ENCODE measurements at places on chromosomes 4 and X.

- no peak for DNase-seq
These were observed 5.0 kb upstream of the SEL1L3 start for GRCh38 chr4:25867781-25868294.

DNA sequence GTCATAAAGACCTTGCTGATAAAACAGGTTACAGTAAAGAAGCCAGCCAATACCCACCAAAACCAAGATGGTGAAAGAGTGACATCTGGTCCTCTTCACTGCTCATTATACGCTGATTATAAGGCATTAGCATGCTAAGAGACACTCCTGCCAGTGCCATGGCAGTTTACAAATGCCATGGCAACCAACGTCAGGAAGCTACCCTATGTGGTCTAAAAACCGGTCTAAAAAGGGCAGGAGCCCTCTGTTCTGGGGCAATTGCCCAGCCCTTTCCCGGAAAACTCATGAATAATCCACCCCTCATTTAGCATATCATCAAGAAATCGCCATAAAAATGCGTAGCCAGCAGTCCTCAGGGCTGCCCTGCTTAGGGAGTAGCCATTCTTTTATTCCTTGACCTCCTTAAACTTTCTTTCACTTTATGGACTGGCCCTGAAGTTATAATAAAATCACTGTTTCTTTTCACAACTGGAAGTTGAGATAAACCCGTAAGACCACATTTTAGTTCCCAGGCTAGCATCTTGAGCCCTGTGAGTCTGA is 260.5 kb upstream of the FAT1 start:
- no peak for DNase-seq

- no peak for DNase-seq
These were observed 394.9 kb upstream of the PABPC5 start for GRCh38 chrX:91039777-91040176.

DNA sequence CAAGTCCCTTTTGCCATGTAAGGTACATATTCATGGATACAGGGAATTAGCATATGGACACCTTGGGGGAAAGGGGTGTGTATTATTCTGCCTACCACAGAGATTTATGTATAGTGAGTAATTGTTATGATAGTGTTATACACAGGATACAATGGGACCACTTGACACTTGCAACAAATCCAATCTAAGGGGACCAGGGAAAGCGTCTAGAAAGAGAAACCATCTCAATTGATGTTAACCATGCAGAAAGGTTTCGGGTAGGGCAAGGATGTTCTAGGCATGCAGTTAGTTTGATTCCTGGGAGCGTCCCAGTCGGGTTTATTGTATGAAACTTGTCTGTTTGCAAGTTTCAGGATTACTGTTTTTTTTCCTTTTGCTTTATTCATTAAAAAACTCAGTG is 34.2 kb downstream of the MMRN1 start:
- DNase-seq, result no peak

GRCh38 chr4:88696630-88697029 is 999 bp downstream of the NAP1L5 start:
- no peak for DNase-seq

DNA sequence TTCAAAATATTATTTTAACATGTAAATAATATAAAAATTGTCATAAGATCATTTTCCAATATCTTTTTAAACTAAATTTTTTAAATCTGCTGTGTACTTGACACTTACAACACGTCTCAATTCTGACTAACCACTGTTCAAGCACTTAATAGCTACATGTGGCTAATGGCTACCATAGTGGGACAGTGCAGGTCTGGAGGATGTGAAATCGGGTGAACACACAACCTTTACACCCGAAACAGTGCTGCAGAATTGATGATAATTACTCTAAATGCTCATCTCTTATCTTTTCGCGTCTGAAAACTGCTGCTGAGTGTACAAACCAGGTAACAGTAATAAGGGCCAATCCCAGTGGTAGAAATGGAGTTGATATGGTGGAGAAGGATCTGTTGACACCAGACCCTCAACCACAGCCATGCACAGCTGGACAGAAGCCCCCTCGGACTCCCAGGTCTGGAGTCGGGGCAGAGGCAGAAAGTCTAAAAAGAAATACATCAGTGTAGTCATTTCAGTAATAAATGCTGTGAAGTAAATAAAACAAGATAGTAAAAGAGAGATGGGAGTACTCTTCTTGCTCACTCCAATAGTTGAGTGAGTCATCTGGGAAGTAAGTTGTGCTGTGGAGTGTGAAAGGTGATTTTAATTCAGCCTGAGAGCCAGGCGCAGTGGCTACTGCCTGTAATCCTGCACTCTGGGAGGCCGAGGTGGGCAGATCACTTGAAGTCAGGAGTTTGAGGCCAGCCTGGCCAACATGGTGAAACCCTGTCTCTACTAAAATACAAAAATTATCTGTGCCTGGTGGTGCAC is 150.0 kb downstream of the CBR4 start:
- no peak for DNase-seq

DNA sequence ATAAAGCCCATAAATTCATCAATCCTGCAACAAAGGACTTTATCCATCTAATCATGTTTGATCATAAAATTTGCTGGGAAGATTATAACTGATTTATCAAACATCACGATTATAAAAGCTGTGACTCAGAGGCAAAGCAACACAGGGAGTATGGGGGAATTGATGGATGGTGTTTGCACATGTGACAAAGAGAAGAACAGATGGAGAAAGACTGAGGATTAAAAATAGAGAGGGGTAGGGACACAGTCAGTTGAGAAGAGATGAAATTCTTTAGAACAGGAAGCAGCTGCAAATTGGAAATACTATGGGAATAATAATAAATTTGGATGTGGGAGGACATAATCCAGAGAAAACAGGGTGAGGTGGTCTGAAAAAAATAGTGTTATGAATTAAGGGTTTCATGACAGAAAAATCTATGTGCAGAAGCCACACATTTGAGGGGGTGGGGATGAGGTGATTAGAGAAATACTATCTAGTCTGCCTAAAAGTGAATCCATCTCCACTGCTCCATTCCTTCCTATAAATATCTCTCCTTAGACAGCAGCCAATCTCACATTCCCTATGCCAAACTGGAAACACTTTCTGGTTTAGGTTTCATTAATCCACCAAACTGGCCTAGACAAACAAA is 6.2 kb downstream of the PRR32 start:
- DNase-seq, result peak; percentile 35

- no peak for DNase-seq
These were observed 115.8 kb upstream of the IQCM start for GRCh38 chr4:149931431-149931830.

DNA sequence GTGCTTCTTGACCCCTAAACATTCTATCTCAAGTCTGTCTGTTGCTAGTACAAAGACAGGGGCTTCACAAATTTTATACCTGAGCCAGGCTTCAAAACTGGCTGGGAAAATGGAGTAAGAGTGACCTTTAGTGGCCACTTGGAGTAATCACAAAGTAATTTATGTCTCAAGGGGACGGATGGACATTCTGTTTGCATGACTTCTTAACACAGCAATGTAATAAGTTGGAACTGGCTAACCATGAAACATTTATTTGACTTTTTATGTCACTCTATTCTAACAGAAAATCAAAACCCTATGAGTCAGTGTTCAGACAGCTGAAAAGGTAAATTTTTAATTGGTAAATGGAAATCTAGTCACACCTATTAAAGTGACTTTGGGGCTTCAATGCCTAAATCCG is 600.6 kb downstream of the ANKRD50 start:
- peak; percentile 57 for DNase-seq

- no peak for DNase-seq
These were observed 15.1 kb downstream of the AFAP1 start for GRCh38 chr4:7924570-7924969.

GRCh38 chr4:14025891-14026290 is 398.4 kb upstream of the BOD1L1 start:
- no peak for DNase-seq

DNA sequence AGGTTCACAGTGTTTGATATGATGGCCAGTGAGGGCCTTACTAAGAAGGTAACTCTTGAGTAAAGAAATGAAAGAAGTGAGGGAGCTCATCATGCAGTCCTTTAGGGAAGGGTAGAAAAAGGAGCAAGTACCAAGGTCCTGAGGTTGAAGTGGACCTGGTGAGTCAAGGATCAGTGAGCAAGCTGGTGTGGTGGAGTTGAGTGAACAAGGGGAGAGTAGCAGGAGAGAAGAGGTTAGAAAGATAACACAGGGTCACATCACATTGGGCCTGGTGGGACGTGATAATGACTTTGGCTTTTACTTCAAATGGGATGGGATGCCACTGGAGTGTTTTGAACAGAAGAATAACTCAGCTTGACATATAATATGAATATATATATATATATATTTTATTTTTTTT is 44.7 kb downstream of the OSTC start:
- no peak for DNase-seq

Measured in NCI-H524 (cell line).